Left kidney (tissue), 8 donors: ENCODE measurements at places on chromosomes 13 and 19. TPM values are rescaled to one million over a fixed set of nuclear protein-coding genes. Genes with fewer than 3 reads are reported as not detected.

SIGLEC8 gene
- polyA plus RNA-seq: 0.07 TPM

RNF113B gene
- not detected for polyA plus RNA-seq

C1QTNF9 gene
- 0.38 TPM for polyA plus RNA-seq

FGF22 gene
- polyA plus RNA-seq: 0.60 TPM

CDK8 gene
- polyA plus RNA-seq: 27.8 TPM

MAST1 gene
- 1.0 TPM for polyA plus RNA-seq

DNA sequence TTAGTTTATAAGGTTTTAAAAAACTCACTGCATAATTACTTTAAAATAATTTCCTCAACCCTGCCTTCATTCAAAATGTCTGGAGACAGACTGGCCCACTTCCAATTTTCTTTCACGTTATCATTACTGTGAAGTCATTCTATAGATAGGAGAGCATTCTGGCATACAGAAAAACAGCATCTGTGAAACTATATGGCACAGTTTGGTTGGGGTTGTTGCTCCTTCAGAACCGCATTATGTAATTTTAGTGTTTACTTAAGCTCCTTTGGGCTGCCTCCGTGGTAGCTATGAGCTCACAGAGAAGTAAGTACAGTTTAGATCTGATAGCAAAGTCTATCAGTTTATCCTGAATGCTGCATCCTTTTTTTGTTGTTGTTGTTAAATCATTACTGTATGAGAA lies 104.3 kb downstream of the KCNRG start:
- DNase-seq: no peak

DNA sequence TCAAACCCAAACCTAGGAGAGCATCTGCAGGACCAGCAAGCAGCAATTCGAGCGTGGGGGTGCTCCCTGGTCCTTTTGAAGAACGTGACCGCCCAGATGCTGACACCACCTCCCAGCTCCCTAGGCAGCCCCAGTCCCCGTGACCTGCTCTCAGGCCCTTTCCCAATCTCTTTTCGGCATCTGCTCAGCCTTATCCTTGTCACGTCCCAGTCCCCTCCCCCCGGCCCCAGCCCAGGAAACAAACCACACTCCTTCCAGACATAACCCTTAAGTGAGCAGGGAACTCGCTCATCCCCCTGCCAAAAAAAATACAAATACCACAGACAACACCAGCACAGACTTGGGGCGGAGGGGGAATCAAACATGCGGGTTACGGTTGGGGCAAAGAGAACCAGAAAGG lies 3.3 kb downstream of the MLLT1 start:
- no peak for DNase-seq

- DNase-seq: no peak
Measured at GRCh38 chr19:17719730-17720400, 585 bp downstream of the MAP1S start.

GRCh38 chr19:6613711-6614110 lies 22.8 kb upstream of the CD70 start:
- DNase-seq: no peak

DNA sequence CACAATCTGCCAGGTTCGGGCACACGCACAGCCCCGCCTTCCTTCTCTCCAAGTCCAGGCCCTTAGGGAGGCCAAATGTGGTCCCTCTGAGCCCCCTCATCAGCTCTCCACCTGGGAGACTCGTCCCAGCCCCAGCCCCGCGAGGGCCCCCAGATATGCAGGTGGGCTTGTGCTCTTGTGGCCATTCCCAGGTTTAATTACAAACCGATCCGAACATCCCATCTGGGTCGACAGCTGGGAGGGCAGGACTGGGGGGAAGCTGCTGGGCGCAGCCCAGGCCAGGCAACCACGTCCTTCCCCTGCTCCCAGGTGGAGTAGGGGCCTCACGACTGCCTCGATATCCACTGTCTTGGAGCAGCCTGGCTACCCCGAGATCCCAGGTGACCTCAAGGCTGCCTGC lies 7.5 kb upstream of the C2CD4C start:
- no peak for DNase-seq

DNA sequence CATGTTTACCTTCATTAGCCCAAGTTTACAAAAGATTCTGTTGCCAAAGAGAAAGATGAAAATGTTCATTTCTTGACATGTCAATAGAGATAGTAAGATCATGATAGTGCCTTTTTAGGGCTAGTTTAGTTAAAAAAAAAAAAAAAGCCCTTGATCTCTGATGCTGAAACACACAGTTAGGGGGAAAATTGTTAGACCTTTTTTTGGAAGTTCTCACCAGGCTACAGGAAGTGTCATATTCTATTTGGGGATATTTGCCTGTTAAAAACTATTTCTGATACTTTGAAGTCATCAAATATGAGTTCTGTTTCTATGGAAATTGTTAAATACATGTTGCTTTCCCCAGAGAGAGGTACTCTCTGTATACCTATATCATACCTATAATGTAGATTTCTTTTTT lies 21.6 kb downstream of the SLAIN1 start:
- DNase-seq: no peak

- DNase-seq: no peak
Measured at GRCh38 chr19:991174-991931, 7.2 kb downstream of the WDR18 start.

DNA sequence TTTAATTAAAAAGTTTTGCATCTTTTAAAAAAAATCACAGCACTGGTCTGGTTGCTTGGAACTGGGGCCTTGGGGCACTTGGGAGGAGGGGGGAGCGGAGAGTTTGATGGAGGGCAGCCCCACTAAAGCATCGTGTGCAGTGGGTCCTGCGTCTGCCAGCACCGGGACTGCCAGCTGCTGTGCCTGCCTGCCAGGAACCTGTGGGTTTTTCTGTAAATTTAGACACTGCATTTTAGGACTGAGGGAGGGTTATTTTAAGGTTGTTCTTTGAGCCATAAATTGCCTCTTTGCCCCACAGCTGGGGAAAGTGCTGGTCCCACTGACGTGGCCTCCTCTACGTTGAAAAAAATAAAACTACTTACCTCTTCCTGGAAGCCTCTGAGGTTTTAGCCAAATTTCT lies 2.9 kb downstream of the KLF2 start:
- DNase-seq: no peak

- no peak for DNase-seq
Measured at GRCh38 chr13:73849292-73849691, 284.9 kb downstream of the KLF12 start.

GRCh38 chr13:51838240-51838846 lies 6.6 kb downstream of the TMEM272 start:
- DNase-seq: no peak

DNA sequence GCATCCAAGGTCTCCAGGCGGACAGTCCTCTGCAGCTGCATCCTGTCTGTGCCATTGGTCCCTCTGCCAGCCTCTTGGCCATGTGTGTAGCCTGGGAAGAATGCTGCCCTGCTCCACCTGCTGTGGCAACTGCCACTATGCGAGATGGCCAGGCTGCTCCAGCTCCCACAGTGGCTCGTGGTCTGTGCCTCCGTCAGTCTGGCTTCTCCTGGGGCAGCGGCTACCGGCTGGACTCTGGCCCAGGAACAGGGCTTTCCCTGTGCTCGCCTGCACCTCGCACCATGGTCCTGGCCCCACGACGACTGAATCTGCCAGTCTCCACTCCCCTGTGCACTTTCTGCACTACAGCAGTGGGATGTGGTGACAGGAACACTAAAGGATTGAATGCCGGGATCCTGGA lies 26.7 kb upstream of the FFAR2 start:
- no peak for DNase-seq

DNA sequence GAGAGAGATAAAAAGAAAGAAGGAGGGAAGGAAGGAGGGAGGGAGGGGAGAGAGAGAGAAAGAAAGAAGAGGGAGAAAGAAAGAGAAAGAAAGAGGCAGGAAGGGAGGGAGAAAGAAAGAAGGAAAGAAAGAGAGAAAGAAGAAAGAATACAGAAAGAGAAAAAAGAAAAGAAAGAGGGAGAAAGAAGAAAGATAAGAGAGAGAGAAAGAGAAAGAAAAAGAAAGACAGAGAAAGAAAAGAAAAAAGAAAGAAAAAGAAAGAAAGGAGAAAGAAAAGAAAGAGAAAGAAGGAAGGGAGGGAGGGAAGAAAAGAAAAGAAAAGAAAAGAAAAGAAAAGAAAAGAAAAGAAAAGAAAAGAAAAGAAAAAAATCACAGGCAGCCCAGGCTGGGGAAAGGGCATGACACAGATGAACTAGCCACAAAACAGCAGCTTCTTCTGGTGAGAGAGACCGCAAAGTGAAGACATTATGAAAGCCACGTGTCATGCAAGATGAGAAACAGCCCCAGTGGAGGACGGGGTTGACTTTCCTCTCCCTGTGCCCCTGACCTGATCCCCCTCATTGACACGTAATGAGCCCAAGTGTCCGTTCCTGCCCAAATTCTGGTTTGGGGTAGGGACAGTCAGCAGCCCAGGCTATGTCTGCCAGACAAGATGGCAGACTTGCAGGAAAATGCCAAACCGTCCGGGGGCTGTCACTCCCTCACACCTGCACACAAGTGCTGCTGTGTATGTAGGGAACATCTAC lies 102.1 kb downstream of the INSR start:
- no peak for DNase-seq

GRCh38 chr19:34172661-34173192 lies 423 bp downstream of the LSM14A start:
- no peak for DNase-seq

- DNase-seq: no peak
Measured at GRCh38 chr19:18099623-18099995, 2.0 kb downstream of the MAST3 start.

- DNase-seq: no peak
Measured at GRCh38 chr13:85247780-85248179, 551.4 kb downstream of the SLITRK6 start.

DNA sequence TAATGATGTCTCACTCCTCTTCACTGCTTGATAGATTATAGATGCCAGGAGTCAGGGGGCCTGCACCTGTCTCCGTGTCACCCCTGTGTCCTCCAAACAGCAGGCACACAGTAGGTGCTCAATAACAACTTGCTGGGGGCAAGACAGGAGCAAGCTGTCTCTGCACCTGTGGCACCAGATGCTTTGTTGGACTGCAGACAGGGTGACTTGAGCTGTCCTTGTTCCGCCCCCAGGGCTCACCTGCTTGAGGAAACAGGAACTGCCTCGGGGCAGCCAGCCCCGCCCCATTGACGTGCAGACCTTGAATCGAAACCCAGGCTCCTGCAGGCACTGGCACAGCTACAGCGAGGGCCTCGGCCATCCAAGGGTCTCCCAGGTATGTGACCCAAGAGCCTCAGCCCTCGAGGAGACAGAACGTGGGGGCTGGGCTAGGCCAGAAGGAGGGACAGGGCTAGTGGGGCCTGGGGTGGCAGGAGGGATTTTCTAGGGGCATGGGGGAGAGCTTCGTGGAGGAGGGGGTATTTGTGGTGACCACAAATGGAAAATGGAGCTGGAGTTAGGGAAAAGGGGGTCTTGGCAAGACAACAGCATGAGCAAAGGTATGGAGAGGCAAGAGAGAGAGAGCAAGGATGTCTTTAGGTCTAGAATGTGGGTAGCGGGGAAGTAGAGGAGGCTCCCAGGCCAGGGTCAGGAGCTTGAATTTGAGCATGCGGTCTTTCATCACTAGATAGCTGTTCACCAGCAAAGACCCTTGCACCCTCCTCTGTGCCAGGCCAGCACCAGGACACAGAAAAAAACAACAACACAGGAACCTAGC lies at the start of gene HSH2D:
Gene HSH2D, plus strand, starts transcription at position 287 of the 817 bp plus-strand sequence. CDS start 5,066 bp downstream, outside the sequence.
- no peak for DNase-seq

DNA sequence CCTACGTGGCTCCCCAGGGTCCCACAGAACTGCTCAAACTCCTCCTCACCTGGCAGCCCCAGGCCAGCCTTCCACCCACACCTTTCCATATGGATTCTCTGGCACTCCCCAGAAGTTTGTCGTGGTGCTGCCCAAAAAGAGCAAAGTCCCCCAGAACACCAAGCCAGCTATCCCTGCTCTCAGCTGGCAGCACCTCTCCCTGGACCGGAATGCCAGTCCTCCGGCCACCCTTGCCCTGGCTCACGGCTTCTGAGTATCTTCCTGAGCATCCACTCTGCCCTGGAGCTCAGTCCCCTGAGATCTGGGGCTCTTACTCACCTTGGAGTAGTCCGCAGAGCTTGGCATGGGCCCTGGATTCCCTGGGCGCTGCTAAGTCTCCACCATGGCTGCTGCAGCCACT lies 166.5 kb upstream of the ZNF507 start:
- DNase-seq: no peak

- DNase-seq: no peak
Measured at GRCh38 chr13:50529154-50529882, 314.2 kb downstream of the DLEU7 start.

DNA sequence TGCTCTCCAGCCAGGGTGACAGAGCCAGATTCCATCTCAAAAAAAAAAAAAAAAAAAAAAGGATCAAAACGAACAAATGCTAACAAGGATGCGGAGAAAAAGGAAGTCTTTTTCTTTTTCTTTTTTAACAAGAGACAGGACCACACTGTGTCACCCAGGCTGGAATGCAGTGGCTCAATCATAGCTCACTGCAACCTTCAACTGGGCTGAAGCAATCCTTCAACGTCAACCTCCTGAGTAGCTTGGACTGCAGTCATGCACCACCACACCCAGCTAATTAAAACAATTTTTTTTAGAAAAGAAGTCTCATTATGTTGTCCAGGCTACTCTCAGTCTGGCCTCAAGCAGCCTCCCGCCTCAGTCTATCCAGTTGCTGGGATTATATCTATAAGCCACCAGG lies 20.8 kb upstream of the OR7A17 start:
- DNase-seq: no peak

DNA sequence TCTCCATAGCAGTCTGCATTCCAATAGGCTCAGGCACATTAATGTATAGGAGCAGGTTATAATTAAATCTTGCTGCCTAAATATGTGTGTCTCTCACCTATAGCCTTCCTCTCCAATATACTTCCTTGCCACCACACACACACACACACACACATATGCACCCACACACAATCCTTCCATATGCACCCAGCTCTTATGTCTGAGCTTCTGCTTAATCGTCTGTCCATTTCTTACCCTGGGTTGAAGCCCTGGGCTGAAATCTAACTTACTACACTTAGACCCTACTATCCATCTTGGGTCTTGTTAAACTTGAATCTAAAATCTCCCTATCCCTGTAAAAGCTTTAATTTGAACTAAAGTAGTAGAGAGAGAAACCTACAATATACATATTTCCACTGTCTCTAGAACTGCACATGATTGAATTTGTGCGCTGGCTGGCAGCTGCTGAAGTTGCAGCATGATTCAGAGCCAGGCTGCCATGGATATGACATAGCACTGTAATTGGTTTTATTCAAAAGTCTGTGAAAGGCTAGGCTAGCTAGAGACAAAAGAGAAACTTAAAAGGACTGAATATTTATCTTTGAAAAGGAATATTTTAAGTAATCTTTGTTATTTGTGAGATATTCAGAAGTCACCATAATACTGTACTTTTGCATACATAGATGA lies 25.7 kb upstream of the FREM2 start:
- no peak for DNase-seq

- DNase-seq: no peak
Measured at GRCh38 chr13:21225841-21226581, 49.6 kb downstream of the MRPL57 start.

- peak; percentile 83 for DNase-seq
Measured at GRCh38 chr19:49338691-49339300, 3.6 kb downstream of the CD37 start.

DNA sequence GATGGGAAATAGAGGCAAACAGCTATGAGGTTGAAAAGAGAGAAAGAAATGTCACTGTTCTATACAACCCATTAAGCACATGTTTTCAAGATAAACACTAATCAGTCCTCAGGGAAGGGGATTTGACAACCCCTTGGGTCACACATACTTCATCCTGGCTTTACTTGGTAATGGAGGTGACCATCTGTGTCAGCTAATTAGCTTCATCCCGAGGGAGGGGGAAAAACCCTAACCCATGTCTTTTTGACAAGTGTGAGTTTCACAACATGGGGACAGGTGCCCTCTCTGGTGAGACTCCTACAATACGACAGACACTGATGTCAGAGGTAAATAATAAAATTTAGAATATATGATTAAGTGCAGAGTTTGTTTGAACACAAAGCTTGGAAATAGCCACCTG lies 43.1 kb downstream of the ZNF611 start:
- DNase-seq: no peak

- DNase-seq: no peak
Measured at GRCh38 chr13:56558698-56559320, 581.9 kb upstream of the PRR20A start.
